ENCODE measurements at places on chromosomes 7 and 10. TPM values are rescaled to one million over a fixed set of nuclear protein-coding genes. Genes with fewer than 3 reads are reported as not detected.

Gene UBN2
- total RNA-seq: 13.7 TPM

Gene SLC35B4
- total RNA-seq: 5.7 TPM

Gene C10orf53
- total RNA-seq: not detected

Gene KIAA1549
- 3.0 TPM for total RNA-seq

Gene ANKRD1
- 10.9 TPM for total RNA-seq

GRCh38 chr7:73861305-73861704, 346 bp downstream of the TMEM270 start:
- DNase-seq: no peak

GRCh38 chr7:126718419-126718818, 534.3 kb downstream of the GRM8 start:
- no peak for DNase-seq

GRCh38 chr7:818031-818699, 14.1 kb upstream of the SUN1 start:
- no peak for DNase-seq

DNA sequence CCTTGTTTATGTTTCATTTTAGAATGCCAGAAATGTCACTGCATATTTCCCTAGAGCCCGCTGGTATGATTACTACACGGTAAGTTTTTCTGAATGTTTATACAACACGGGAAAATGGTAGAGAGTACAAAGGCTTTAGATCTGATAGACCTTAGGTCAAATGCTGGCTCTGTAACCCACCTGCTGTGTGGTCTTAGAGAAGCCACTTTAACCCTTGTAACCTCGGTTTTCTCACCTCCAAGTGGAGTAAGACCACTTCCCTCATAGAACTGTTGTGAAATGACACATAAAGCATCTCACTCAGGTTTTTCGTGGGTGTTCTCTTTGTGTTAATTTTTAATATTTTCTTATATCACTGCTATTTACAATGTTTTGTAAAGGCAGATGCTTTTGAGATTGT, 13.9 kb upstream of the MGAM2 start:
- DNase-seq: no peak

DNA sequence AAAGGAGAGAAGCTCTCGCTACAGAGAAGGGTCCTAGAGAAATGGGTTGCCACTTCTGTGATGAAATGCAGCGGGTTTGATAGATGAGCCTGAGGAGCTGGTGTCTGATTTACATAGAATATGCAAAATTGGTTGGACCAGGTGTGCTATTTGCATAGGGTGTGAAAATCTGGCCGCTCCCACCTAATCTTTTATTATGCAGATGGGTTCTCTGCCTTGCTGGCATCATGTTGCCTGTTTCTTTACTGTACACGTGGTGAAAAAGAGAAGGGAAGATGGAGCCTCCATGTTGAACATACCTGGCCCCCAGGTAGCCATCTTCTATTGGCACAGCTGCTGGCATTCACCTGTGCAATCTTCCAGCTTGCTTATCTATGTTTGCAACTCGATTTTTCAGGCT, 212.2 kb downstream of the ANKRD7 start:
- DNase-seq: no peak

DNA sequence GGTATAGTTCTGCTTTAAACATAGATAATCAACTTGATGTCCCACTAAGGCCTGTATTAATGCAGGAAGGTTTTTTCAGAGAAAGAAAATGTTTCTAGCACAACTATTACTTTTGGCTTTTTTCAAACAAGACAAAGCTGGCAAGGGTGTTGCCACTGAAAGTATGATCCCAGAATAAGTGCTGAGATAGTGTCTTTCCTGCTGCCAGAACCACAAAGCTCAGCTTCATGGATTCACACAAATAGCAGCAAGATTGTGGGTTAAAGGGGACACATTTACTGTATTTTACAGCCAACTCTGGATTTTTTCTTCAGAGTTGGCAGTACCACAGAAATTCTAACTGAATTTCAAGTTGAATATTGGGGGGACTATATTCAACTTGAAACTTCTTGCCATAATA, 4.3 kb downstream of the NCOA4 start:
- no peak for DNase-seq

DNA sequence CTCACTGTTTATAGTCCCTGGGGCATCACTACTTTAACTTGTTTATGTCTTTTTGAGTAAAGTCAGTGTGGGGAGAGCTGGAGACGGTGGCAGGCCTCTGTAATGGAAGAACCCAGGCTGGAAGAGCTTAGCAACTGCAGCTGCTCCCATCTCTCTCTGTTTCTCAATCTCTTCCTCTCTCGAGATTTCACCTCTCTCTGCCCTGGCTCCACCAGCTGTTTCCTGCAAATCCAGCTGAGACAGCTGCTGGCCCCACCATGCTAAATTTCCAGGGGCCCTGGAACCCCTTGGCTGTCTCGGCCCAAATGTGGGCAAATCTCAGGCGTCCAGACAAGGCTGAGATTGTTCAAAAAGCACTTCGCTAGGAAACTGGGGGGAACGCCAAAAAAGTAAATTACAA, 25.8 kb upstream of the SLF2 start:
- no peak for DNase-seq
